ENCODE measurements at places on chromosomes 16 and 17.

GRCh38 chr17:74525781-74526288, 5.4 kb downstream of the CD300LB start:
- DNase-seq = no peak

- no peak for DNase-seq
These were observed 6.9 kb downstream of the KRT24 start for GRCh38 chr17:40696651-40697072.

DNA sequence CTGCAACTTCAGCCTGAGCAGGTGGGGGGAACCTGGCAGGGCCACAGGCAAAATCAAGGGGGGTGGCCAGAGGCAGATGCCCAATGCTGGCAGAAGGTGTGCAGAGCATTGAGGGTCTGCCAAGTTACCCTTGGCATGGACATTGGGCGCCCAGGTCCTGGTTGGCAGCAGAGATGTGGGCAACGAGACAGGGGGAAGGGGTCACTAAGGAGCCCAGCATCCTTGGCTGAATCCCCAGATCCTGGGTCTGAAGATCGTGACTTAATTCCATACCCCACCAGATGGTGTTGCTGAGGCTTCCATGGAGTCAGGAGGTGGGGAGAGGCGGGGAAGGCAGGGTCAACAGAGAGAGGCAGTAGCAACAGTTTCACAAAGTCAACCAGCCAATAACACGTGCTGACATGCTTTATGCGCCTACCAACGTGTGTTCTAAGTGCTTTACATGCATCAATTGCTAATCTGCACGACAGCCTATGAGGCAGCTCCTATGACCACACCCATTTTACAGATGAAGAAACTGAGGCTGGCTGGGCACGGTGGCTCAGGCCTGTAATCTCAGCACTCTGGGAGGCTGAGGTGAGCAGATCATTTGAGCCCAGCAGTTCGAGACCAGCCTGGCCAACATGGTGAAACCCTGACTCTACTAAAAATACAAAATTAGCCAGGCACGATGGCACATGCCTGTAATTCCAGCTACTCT, 83.3 kb downstream of the GSG1L start:
- DNase-seq = no peak

DNA sequence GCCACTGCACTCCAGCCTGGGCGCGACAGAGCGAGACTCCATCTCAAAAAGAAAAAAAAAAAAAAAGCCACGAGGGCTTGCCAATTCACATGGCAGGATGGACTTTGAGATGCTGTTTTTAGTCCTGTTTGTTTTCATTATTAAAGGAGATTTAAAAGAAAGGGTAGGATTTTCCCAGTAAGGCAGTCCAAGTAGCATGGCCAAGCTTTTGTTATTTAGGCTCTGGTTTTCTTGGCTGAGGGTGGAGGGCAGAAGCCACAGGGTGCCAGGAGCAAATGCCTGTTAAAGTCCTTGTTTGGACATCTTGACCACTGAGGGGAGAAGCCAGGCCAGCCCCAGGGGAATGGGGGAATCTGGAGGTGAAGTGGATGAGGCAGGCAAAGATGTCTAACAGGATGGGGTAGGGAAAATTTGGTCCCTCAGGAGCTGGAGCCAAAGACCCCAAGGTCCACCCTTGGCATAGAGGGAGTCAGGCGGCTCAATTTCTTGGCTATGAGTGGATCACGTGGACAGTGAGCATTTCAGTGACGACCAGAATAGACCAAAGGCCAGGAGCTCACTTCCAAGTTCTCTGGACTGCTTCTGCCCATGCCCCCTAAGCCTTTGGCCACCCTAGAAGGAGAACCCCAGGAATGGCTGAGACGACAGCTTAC, 20.8 kb upstream of the PLLP start:
- no peak for DNase-seq

- DNase-seq = no peak
These were observed 6.4 kb downstream of the ALYREF start for GRCh38 chr17:81884968-81885367.

- DNase-seq = no peak
These were observed 9.6 kb downstream of the PSMD7 start for GRCh38 chr16:74305978-74306784.

DNA sequence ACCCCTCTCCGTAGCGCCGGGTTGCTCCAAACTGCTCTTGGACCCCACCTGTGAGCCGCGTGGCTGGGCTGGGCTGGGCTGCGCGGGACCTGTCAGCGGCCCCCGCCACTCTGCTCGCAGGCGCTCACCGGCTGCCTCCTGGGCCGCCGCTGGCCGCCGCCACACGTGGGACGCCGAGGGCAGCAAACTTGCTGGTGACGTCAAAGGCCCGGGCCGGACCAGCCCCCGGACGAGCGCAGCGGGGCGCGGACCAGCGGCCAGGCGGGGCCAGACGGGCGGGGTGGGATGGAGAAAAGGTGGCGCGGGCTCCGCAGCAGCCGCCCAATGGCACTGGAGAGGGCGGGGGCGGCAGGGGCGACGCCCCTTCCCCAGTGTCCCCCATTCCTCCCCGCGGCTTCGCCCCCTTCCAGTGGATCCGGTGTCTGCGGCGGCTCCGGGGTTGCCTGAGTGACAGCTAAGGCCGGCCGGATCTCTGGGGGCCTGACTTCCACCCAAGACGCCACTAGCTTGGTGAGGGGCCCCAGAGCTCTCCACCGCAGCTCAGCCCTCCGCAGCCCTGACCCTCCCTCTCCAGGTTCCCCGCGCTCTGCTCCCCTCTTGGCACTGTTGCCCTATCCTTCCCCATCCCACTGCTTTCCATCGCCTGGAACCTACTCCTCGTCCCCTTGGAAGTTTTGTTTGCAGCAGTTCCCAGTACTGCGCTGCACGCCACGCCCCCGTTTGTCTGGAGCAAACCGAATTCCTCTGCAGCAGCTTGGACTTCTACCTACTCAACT, at the start of gene HS3ST3A1:
Gene HS3ST3A1 (minus strand): TSS at position 154 of the 776 bp plus-strand sequence. CDS start 800 bp downstream, outside the sequence.
- DNase-seq = no peak

DNA sequence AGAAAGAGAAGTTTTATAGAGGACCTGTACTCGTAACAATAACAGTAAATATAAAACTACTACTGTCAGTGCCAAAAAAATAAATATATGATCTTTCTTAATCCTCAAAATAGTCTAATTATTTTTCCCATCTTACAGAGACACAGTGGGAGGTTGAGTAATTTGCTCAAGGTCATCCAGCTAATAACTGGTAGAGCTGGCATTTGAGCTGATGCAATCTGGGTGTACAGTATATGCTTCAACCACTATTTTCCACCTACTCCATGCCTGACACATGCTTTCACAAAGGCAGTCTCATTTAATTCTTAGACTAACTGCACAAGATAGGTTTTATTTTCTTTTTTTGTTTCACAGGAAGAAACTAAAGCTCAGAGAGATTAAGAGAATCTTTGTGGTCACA, 33.6 kb downstream of the PIGL start:
- DNase-seq = peak; percentile 69

DNA sequence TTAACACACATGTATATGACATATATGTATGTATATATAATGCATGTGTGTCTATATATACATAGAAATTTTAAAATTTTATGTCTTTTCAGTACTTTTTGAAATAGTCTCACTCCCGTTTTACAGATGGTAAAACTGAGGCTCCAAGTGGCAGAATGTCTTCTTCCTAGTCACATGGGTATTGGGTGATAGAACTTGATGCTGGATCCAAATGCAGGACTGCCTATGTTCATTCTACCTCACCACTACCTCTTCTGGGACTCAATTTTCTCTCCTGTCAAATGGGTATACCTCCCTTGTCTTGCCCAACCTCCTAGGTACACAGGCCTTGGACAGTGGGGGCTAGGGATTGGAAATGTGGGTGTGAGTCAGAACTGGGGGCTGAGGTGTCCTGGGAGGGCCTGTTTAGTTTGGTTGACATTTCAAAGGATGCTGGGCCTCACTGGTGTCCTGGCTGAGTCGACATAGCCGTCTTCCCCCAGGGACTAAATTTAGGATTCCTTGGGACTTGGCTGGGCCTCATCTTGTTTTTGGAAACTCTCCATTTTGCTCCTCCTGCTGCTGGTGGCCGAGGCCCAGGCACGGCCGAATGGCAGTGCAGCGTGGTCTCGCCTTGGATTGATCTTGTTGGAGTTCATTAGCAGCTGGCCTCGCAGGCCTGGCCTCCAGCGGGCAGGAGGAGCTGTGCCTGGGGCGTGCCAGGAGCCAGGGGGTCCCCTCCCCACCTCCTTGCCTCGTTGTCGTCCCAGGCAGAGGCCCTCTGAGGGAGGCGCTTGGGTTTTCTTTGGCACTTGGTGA, 25.9 kb downstream of the NKD1 start:
- DNase-seq = no peak

GRCh38 chr16:67474551-67475455, 6.2 kb downstream of the ATP6V0D1 start:
- no peak for DNase-seq

GRCh38 chr16:81752225-81752875, 26.7 kb upstream of the PLCG2 start:
- peak; percentile 96 for DNase-seq

DNA sequence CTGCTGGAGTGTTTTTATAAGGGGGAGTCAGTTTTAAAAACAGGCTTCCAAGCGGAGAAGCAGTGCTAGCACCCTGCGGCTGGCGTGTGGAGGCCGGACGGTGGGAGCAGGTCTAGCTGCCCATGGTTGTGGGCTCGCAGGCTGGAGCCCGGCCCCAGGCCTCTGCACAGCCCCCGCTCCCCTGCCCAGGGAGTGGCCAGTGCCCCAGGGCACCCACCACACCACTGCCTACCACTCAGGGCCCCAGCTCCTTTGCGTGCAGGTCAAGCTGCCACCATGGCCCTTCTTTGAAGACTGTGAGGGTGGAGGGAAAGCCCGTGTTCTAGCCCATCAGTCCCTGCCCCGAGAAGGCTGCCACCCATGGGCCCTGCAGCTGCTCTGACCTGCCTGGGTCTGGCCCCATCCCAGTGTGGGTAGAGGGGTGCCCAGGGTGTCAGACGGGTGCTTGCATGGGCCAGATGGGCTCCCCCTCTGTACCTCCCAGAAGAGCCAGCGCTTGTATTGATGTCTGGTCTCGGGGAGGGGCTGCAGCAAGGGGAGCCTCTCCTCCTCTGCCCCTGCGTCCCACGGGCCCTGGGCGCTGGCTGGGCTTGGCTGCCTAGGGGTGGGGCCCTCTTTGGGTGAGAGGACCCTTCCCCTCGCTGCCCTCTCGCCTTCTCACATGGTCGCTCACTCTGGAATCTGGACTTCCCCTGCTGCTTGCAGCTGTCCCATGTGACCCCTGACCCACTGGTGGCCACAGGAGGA, 1.5 kb upstream of the NUDT16L1 start:
- DNase-seq = peak; percentile 32

- no peak for DNase-seq
These were observed 102.8 kb downstream of the GSG1L start for GRCh38 chr16:27960619-27961295.

DNA sequence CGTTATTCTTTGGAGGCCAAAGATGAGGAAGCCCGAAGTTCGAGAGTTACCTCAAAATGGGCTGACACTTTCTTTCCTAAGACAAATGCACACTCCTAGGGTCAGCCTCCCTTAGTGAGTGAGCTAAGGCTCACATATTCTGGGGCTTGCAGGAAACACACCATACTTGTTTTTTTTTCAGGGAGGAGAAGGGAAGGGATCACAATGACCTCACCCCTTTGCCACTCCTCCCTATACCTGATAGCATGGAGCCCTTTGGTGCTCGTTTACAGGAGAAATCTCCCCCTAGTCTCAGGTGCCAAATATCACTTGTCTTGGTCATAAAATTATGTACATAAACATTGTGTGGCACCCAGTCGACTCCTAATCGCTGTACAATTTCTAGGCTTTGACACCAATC, 4.6 kb upstream of the TMEM100 start:
- no peak for DNase-seq

DNA sequence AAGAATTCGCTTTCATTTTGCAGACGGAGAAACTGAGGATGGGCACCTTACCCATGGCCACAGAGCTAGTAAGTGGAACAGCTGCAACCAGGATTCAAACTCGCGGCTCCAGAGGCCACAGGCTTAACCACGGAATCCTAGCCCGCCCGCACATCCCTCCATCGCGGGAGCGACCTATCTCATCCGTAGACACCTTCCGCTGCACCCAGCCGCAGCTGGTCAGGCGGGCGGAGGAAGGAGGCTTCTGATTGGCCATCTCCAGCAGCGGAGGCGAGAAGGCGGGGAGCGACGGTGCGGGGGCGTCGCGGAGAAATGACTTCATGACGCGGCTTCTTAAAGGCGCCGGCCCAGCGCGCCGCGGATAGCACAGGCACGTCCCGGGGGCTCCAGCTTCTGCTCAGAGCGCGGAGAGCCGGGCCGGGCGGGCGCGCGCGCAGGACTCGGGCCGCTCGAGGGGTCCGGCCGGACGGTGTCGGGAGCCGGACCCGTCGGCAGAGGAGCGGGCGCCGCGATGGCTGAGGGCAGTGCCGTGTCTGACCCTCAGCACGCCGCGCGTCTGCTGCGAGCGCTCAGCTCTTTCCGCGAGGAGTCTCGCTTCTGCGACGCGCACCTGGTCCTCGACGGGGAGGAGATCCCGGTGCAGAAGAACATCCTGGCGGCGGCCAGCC, at the start of gene GAN:
Gene GAN (plus strand): TSS at position 360 of the 668 bp plus-strand sequence. CDS start 152 bp downstream, at position 512.
- peak; percentile 98 for DNase-seq

GRCh38 chr16:66605979-66606751, 1.7 kb downstream of the CMTM3 start:
- DNase-seq = peak; percentile 87

DNA sequence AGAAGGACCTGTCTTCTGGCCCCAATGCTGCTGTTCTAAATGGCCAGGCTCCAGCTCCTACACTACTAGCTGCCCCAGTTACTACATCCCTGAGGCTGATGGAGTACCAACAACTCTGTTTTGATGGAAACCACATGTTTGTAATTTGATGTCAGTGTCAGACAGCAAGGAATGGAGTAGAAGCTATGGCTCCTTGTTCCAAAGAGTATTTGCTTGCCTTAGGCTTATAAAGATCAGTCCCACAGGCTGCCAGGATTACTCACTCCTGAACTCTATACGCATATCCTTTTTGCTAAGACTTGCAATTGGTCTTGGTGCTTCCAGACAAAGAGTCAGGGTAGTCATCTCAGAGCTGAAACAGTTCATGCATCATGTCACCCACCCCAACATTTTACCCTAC, 139.6 kb downstream of the HS3ST3A1 start:
- no peak for DNase-seq

- no peak for DNase-seq
These were observed 44.9 kb upstream of the ETV4 start for GRCh38 chr17:43591001-43591400.

DNA sequence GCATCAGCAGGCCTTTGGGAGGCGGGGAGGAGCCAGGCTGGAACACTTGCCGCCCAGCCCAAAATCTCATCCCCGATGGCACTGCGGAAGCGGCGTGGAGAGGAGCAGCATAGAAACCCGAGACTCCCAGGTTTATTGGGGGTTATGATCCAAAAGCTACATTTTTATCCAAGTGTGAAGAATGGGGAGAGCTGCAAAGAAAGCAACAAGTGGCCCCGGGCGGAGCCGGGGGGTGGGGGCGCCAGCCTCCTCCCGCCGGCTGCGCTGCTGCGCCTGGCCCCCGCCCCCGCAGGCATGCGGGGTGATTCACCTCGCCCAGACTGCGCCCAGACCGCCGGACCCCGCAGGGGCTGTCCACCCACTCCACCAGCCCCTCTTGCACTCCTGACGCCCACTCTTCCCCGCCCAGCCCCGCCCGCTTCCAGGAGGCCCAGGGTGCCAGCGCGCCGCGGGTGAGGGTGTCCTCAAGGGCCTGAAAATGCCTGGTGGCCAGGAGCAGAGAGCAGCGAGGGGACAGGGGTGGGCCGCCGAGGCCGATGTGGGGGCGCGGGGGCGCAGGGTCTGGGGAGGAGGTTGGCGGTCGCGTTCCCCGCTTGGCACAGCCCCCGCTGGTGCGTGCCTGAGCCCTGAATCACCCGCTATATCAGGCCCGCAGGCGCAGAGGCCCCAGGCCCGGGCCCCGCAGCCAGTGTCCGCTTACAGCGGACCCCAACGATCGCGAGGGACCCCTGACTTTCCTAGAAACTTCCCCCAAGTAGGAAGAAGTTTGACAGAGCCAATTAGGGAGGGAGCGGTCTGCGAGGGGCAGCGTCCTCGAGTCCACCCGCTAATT, 1.3 kb downstream of the CAVIN1 start:
- DNase-seq = no peak
